ENCODE measurements at places on chromosomes 13 and 19.

GRCh38 chr13:100506600-100507422 is 81.8 kb downstream of the GGACT start:
- DNase-seq, result no peak

GRCh38 chr19:17294051-17294891 is 9.0 kb downstream of the ABHD8 start:
- DNase-seq, result peak; percentile 91

DNA sequence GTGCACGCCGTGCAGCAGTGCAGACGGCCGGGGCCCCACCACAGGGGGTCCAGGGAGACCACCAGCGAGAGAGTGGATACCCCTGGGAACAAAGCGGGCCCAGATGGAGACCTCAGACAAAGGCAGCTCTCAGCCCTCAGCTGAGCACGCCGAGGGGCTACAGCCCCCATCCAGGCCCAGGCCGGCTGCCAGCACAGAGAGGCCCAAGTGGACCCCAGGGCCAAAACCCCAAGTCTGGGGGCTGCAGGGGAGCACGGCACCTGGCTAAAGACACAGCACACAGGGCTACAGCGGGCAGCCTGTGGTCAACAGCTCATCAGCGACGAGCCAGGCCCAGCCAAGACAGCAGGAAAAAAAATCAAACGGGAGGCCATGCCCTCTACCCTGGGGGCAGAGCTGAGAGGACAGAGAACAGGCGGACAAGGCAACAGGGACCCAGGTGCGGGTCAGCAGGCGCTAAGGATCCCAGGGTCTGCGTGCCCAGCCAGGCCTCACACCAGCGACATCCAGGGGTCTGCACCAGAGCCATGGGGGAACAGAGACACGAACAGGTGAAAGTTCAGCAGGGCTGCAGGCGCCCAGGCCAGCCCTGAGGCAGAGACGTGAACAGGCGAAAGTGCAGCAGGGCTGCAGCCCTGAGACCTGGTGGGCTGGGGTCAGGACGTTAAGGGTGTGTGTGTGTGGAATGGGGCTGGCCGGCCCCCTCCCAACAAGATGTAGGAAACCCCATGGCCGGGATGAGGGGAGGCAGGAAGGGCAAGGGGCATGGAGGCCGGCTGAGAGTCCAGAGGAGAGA is 34.3 kb downstream of the RASA3 start:
- no peak for DNase-seq

DNA sequence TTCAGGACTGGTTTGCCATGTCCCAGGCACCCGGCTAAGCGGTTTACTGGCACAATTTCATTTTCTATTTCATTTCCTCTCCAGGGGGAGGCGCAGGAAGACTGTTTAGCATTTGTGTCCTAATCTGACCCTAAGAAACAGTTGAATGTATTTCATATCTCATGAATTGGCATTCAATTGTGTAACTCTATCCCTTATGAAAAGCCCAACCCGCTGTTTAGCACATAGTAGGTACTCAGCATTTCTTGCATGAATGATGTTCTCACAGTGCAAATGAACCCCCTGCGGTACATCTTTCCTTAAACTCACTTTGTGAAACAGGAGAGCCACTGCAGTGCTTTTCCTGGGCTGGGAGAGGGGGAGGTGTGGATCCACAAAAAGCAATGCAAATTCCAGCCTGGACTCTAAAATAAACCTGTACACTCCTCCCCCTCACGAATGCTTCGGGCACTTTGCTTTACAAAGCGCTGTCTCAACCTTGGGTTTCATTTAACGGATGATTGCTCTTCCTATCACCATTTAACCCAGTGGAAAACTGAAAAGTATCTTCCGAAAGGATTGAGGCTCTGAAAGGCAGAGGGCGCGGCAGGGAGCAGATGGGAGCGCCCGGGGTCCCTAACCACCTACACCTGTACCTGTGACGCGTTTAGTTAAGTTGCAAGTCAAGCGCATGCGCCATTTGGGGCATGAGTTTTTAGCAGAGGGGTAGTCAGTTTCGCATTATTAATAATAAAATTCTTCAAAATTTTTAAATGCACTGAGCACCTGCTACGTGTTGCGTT is 1.2 kb upstream of the EEF2 start:
- DNase-seq, result peak; percentile 33

DNA sequence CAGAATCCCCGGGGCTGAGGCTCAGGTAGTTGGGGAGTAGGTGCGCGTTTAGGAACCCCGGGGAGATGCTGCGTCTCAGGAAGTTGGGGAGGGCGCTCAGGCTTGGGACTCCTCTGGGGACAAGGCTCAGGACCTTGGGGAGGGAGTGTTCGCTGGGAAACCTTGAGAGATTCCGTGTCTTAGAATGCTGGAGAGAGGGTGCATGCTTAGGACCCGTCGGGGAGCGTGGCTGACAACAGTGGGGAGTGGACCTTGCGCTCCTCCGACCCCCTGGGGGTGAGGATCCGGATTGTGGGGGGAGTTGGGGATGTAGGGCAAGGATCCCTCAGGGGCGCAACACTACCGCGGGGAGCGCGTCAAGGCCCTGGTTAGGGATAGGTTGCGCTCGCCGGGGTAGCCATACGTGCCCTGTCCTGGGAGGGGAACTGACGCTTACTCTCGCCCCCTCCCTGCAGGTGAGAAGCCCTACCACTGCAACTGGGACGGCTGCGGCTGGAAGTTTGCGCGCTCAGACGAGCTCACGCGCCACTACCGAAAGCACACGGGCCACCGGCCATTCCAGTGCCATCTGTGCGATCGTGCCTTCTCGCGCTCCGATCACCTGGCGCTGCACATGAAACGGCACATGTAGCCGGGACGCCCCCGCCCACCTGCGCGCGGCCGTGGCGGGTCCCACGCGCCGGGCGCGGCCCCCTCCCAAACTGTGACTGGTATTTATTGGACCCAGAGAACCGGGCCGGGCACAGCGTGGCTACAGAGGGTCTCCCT is 2.0 kb downstream of the KLF2 start:
- DNase-seq, result no peak

- DNase-seq, result no peak
Measured at GRCh38 chr13:102132777-102133295, 269.0 kb downstream of the FGF14 start.

DNA sequence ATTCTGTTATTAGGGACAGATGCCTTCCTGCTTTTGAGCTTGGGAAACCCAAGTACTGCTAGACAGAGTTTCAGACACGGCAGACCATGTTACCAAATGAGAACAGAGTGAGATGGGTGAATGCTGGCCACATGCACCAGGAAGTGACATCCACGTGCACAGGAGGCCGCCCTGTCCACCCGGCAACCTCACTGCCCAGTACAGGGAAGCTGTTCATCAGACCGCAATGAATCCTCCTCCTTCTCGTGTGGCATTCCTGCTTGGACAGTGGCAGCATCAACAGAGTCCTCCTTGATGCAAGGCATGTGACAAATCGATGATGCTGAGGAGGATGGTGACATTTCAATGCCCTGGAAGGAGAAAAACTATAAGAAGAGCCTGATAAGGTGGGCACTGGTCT is 191.0 kb upstream of the SOX1 start:
- DNase-seq, result no peak

- no peak for DNase-seq
Measured at GRCh38 chr13:94992036-94992960, 280.0 kb upstream of the SOX21 start.

GRCh38 chr13:34751492-34751891 is 190.6 kb upstream of the NBEA start:
- DNase-seq, result no peak

DNA sequence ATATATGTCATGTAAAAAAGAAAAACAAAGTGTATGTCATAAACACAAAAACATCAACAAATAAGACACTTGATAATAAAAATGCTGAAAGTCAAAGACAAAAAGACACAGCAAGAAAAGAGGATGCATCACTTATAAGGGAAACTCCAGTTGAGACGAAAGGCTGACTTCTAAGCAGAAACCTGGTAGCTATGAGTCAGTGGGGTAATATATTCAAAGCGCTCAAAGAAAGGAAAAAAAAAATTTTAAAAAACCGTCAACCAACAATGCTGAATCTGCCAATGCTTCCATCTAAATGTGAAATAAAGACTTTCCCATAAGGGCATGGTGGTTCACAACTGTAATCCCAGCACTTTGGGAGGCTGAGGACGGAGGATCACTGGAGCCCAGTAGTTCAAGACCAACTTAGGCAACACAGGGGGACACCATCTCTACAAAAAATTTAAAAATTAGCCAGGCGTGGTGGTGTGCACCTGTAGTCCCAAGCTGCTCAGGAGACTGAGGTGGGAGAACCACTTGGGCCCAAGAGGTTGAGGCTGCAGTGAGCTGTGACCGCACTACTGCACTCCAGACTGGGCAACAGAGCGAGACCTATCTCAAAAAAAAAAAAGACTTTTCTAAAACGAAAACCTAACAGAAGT is 24.0 kb downstream of the USP12 start:
- no peak for DNase-seq

GRCh38 chr13:79648191-79648590 is 167.2 kb downstream of the NDFIP2 start:
- DNase-seq, result no peak

DNA sequence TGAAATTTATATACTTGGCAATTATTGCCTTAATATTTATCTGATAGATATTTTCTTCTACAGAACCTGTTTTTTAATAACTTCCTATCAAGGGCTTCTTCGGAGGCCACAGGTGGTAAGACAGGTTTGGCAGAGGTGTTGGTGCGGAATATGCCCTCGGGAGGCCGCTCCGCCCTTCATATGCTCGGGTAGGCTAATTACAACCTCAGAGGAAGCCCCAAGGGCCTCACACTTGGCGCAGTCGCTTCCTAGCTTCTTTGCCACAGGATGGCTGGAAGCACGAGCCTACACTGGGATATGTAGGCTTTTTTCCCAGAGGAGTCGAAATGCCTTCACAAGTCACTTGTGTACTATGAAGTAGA is 68.8 kb downstream of the LMO7 start:
- DNase-seq, result no peak

- DNase-seq, result peak; percentile 48
Measured at GRCh38 chr13:30257468-30258099, 49.8 kb downstream of the KATNAL1 start.

DNA sequence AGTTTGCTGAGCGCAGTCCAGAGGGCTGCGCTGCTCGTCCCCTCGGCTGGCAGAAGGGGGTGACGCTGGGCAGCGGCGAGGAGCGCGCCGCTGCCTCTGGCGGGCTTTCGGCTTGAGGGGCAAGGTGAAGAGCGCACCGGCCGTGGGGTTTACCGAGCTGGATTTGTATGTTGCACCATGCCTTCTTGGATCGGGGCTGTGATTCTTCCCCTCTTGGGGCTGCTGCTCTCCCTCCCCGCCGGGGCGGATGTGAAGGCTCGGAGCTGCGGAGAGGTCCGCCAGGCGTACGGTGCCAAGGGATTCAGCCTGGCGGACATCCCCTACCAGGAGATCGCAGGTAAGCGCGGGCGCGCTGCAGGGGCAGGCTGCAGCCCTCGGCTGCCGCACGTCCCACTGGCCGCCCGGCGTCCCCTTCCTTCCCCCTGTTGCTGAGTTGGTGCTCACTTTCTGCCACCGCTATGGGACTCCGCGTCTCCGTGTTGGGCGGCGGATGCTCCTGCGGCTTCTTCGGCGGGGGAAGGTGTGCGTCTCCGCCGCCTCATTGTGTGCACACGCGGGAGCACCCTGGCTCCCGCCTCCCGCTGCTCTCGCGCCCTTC is 772 bp downstream of the GPC6 start:
- peak; percentile 59 for DNase-seq

DNA sequence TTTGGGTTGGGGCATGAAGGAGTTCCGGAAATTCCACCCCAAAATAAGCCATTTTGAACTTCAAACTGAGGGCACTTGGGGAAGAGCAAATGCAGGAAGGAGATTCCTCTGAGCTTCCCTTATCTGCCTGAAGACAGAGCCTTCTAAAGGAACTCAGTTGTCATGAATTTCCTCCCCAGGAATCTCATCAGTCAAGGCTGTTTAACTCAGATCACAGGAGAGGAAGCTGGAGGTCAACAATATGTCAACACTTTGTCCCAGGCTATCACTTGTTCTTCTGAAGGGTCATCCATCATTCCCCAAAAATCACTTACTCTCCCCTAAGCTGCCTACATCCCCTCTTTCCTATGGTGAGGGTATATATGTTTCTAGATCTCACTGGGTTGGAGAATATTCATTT is 26.0 kb upstream of the CHST8 start:
- DNase-seq, result no peak

DNA sequence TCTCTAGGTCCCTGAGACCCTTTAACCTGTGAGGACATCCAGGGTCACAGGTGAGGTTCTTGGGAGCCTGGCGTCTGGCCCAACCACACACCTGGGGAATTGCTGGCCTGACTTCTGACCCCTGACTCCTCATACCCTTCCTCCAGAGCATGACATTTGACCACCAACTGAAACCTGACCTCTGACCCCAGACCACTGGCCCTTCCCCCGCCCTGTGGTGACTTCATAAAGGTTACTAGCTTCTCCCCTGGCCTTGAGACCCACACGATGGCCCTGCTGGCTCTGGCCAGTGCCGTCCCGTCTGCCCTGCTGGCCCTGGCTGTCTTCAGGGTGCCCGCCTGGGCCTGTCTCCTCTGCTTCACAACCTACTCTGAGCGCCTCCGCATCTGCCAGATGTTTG is at the start of gene SPACA6:
Gene SPACA6 (plus strand): TSS at position 71 of the 400 bp plus-strand sequence. CDS start 197 bp downstream, at position 268.
- DNase-seq, result no peak

DNA sequence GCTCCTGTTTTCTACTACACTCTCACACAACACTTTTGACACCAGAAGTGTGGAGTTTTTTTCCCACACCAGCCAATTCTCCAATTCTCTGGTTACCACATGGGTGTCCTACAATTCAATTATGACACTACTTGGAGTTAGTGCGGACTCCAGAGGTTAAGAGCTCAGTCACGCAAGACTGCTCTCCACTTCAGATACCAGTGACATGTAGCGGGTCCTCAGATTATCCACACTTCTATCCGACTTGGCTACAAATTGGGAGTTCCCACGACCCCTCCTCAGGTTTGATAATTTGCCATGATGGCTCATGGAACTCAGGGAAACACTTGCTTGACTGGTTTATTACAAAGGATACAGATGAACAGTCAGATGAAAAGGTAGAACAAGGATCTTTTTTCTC is 32.9 kb downstream of the PAN3 start:
- no peak for DNase-seq

DNA sequence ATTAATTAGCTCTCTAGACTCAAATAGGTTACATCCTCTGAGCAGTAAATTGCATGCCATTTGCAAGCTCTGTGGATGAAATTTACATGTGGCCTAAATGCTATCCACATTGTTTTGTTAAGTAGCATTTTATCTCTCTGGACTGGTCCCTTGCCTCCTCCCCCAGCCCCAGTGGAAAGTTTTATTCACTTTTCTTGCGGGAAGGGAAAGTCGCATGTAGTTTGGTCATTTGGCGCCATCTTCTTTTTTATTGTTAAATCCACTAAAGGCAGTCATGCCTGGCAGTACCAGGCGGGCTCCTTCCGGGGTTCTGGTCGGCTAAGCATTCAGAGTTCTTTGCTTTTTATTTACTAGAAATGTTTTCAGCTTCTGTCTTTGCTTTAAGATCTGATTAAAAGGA is 188.7 kb downstream of the TM9SF2 start:
- DNase-seq, result no peak

DNA sequence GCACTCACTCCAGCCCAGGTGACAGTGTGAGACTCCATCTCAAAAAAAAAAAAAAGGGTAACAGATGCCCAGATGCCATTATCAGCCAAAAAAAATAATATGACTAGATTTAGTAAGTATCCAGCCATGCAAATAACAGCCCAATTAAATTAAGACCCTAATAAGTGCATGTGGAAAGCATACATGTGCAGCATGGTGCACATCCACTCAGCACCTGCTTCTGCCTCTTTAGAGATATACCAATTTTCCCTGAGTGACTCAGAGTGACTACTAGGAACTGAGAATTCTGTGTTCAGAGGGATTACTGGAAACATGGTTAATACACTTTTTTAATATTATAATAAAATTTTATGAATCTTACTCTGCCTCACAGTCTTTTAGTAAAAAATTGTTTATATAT is 29.8 kb upstream of the ZNF675 start:
- DNase-seq, result no peak

GRCh38 chr13:110652764-110653163 is 37.4 kb downstream of the NAXD start:
- no peak for DNase-seq

Data from HEK293T (cell line).